ENCODE measurements at places on chromosomes 1 and 21.
A peak's percentile ranks its signal among the peaks of the same experiment; 100 is the strongest.

DNA sequence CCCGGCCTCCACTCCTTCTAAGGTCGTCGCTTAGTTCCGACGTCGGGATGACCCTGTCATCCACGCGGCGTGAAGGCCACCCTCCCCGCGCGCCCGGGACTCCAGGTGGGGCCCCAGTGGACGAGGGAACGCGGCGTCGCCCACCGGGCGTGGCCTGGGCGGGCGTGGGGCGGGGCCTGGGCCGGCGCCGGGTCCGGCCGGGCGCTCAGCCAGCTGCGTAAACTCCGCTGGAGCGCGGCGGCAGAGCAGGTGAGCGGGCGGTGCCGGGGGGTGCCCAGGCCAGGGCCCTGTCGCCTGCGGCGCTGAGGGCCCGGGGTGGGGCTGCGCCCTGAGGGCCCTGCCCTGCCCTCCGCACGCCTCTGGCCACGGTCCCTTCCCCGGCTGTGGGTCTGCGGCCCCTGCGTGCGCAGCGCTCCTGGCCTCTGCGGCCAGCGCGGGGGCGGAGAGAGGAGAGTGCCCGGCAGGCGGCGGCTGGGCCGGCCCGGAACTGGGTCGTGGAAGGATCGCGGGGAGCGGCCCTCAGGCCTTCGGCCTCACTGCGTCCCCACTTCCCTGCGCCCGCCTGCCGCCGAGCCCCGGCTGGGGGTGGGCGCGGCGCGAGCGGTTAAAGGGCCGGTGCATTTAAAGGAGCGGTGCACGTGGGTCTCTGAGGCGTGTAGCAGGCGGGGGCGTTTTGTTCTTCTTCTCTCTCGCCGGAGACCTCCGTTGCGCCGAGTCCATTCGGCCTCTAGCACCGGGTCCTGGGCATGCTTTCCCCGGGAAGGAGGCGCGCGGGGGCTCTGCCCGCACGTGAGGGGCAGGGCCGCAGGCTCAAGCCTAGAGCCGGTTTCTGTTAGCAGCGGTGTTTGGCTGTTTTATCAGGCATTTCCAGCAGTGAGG is at the start of gene PSEN2:
PSEN2 (plus strand) TSS at position 216 of the 879 bp plus-strand sequence. CDS start 11,292 bp downstream, outside the sequence.
- peak; percentile 74 for DNase-seq

- DNase-seq = peak; percentile 58
These were observed 2.1 kb upstream of the S100A9 start for GRCh38 chr1:153355445-153356071.

- DNase-seq = peak; percentile 86
These were observed 1.1 kb downstream of the GABPA start for GRCh38 chr21:25735646-25736597.

- no peak for DNase-seq
These were observed 50.2 kb upstream of the SSBP3 start for GRCh38 chr1:54456361-54456760.

DNA sequence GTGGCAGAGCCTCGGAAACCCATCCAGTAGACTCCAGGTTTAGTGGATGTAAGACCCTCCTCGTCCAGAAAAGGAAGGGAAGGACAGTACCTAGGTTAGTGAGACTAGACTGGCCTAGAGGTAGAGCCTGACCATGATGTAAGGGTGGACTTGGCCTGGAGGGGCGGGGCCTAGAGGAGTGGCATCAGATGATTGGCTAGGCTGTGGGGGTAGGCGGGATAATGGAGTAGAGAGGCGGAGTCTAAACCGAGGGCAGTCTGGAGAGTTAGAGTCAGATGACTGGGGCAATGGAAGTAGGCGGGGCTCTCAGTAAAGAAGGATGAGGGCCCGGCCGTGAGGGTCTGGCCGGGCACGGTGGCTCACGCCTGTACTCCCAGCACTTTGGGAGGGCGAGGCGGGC is 70.1 kb downstream of the EPHB2 start:
- DNase-seq = peak; percentile 8
